ENCODE measurements at places on chromosomes 2 and 18.

- peak; percentile 50 for DNase-seq
These were observed 939 bp downstream of the DOCK10 start for GRCh38 chr2:225041207-225041850.

DNA sequence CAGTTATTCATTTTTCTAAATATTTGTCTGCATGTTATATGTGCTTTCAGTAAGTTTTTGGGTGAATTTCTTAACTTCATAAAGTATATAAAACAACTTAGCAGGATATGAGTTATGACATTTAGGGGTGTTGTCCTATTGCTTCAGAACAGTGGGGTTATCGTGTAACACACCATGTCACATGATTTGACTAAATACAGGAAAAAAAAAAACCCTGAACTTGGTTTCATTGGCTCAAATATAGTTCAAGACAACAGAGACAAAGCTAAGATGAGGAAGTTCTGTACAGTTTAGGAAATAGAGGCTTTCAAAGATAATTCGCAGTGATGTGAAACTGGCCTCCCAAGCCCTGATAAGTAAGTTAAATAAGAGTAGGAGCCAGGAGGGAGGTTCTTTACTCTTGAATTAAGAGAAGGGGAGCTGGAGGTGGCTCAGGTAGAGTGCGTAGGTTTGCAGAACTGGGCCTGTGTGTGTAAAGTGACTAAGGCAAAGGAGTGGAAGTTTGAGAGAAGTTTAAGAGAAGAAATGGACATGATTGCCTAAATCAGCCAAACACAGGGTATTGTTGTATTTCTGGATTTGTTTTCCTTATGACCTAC, 53.9 kb downstream of the LIMS1 start:
- DNase-seq, result no peak

DNA sequence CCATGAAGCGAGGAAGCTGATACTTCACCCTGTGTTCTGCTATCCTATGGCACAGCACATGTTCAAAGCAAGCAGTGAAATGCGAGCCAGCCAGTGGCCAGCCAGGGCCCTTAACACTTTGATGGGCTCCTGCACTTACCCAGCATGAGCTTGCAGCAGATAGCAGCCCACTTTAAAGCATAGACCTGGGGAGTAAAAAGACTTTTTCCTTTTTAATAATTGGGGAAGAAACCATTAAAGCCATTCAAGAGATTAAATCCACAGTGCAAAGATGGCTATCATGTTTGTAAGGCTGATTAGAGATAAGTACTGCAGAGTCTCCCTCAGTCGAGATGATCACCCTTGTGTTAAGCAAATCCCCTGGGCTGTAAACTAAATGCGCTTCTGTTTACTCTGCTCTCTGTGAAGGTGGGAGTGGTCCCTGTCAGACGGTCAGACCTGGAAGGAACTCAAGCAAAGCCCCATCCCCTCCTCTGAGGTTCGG, 15.7 kb downstream of the CCBE1 start:
- DNase-seq, result no peak

- DNase-seq, result no peak
These were observed 159.1 kb upstream of the PIEZO2 start for GRCh38 chr18:11308499-11308898.

DNA sequence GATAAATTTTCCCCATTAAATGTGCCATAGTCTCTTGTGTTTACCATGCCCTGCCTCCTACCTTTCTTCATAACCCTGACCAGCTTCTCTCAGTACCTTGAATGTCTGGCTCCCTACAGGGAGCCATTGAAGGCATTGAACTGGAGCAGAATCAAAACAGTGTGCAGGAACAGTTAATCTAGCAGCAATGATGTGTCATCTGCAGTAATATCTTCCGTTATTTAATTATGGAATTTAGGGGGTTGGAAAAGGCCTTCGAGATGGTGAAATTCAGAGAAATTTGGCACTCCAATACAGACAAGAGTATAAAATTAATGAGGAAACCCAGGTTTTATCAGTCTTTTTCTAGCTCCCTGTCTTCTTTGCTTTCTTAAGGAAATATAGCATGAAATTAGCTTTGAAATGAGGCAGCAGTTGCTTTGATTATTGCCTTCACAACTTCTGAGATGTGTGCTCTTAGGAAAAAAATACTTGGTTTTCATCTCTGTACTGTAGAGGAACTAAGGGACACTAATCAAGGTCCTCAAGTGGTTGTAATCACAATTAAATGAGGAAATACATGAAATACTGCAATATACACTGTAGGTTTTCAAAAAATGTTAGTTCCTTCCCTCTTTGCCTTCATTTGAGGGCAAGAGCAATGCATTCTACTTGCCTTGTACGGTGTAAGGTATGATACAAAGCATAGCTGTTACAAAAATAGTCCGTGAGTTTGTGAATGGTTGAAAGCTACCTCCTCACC, 369.1 kb downstream of the SETBP1 start:
- no peak for DNase-seq

DNA sequence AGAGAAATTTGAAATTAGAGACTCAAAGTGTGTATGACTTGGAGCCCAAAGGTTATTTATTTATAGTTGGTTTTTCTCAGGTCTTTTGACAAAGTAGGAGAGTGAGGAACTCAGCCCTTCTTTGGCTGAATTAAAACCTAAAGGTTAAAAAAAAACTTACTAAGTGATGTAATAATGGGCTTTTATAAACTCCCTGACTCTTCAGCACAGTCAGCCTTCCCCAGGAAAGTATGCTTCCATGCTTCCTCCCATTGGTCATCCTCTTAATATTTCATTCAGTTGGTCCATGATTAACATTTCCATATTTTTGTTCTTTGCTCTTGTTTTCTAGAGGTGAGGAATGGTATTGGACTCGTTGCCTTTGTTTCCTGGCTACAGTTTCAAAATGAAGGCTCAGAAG, 7.2 kb downstream of the ARPC2 start:
- no peak for DNase-seq

GRCh38 chr2:102103992-102104871, 38.3 kb upstream of the IL1R1 start:
- DNase-seq, result peak; percentile 72

GRCh38 chr18:32302806-32303205, 113.0 kb downstream of the MEP1B start:
- DNase-seq, result no peak

- DNase-seq, result no peak
These were observed 445 bp downstream of the MEX3C start for GRCh38 chr18:51196811-51197660.

- no peak for DNase-seq
These were observed 2.9 kb upstream of the EPB41L3 start for GRCh38 chr18:5546660-5547059.

- DNase-seq, result no peak
These were observed 43.5 kb downstream of the SPTBN1 start for GRCh38 chr2:54499661-54500060.

- no peak for DNase-seq
These were observed 728.8 kb downstream of the CNTNAP5 start for GRCh38 chr2:124753842-124754241.

DNA sequence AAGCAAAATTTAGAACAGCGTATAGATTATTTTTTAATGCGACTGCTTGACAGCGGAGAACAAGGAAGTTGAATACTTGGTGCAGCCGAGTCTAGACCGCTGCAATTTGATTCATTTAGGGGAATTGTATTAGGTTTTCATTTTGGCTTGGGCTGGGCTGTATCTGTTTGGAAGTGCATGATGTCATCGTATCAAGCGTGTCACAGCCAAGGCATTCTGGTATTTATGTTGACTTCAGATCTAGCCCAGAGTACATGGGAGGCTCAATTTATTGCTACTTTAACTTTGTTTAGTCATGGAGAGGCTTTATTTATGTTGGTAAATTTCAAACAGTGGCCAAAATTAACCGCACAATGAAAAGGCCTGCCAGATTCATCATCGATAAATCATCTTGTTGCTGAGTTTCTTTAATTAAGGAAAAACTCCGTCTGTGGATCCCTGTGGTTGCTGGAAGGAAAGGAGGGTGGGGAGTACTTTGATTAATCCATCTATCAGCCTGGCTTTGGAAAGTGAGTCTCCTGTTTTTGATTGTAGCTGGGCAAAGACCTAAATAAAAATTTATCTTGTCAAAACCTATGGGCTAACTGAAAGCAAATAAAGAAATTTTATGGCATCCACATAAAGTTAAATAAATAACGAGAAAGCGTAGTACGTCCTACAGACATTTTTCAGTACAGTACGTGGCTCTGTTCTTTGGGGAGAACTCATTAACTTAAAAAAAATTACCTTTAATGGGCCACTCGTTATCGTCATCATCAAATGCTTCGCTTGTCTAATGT, 230.4 kb upstream of the SPRED2 start:
- DNase-seq, result no peak

GRCh38 chr2:157258520-157259326, 1.2 kb downstream of the GALNT5 start:
- no peak for DNase-seq

- no peak for DNase-seq
These were observed 89.2 kb downstream of the SP100 start for GRCh38 chr2:230505162-230505561.

DNA sequence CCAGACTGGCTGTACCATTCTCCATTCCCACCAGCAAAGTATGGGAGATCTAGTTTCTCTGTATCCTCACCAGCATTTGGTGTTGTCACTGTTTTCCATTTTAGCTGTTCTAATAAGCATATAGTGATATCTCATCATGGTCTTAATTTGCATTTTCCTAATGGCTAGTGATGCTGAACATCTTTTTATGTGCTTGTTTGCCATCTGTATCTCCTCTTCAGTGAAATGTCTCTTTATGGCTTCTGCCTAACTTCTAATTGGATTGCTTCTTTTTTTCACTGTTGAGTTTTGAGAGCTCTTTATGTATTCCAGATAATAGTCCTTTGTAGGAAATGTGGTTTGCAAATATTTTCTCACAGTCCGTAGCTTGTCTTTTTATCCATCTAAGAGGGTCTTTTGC, 18.9 kb upstream of the BIN1 start:
- no peak for DNase-seq

- DNase-seq, result no peak
These were observed 57.1 kb downstream of the ADCYAP1 start for GRCh38 chr18:961644-962355.

DNA sequence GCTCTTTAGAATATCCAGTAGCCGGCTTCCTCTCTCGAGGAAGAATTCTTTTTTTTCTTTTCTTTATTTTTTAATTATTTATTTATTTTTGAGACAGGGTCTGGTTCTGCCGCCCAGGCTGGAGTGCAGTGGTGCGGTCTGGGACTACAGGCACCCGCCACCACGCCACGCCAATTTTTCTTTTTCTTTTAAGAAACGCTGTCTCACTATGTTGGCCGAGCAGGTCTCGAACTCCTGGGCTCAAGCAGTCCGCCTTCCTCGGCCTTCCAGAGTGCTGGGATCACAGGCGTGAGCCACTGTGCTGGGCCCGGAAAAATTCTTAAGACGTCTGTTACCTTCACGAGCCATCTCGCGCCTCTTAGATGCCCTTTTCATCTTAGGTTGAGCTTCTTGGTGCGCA, 931 bp upstream of the TMEM131 start:
- DNase-seq, result no peak

DNA sequence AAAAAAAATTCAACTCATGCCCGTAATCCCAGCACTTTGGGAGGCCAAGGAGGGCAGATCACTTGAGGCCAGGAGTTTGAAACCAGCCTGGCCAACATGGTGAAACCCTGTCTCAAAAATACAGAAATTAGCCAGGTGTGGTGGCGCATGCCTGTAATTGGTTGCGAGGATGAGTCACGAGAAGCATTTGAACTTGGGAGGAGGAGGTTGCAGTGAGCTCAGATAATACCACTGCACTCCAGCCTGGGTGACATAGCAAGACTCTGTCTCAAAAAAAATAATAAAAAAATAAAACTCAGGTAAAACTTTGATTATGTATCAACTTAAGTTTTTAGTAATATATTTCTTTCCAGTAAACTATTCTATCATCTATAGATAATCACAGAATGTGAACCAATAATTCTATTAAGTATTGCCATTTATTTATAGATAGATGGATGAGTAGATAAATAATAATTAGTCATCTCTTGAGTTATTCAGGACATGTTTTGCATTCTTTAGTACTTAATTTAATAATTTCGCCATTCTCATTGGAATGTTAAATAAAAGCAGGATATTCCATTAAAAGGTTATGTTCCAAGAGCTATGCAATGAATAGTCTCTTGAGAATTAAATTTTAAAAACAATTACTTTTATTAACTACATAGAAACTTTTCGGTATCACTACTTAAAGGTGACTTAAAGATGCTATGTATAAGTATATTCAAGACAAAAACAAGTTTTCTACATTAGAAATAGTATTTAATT, 48.7 kb downstream of the WDPCP start:
- no peak for DNase-seq

DNA sequence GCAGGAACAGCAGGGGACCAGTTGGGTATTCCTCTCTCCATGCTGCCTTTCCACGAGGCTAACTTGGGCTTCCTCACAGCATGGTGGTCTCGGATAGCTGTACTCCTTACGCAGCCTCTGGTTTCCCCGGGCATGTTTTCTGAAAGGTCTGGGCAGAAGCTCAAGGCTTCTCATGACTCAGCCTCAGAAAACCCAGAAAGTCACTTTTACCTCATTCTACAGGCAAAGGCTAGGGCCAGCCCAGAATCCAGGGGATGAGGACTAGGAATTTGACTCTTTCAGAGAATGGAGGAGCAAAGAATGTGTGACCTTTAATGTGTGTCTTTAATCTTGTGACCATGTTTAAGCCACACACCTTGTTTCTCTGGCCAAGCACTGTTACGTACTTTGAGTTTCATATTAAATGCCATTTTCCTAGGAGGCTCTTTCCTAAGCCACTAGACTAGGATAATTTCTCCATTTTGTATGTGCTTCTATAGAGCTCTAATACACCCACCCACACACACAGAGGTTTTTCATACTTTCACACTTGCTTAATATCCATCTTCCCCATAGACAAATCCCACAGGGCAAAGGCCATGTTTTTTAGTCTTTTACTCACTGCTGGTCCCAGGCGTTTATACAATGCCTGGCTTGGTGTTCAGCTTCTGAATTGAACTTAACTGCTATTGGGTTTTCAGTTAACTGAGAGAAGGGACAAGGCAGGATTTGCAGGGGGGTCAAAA, 77.3 kb downstream of the LONRF2 start:
- DNase-seq, result no peak

GRCh38 chr2:121716126-121716525, 20.5 kb downstream of the NIFK start:
- no peak for DNase-seq

GRCh38 chr2:104848526-104848925, 5.4 kb upstream of the POU3F3 start:
- DNase-seq, result no peak

- DNase-seq, result no peak
These were observed 35.5 kb downstream of the NXPH2 start for GRCh38 chr2:138744713-138745112.

- no peak for DNase-seq
These were observed 326.8 kb downstream of the CCDC85A start for GRCh38 chr2:56510610-56511009.

- DNase-seq, result no peak
These were observed 53.6 kb upstream of the EML4 start for GRCh38 chr2:42115588-42115987.

DNA sequence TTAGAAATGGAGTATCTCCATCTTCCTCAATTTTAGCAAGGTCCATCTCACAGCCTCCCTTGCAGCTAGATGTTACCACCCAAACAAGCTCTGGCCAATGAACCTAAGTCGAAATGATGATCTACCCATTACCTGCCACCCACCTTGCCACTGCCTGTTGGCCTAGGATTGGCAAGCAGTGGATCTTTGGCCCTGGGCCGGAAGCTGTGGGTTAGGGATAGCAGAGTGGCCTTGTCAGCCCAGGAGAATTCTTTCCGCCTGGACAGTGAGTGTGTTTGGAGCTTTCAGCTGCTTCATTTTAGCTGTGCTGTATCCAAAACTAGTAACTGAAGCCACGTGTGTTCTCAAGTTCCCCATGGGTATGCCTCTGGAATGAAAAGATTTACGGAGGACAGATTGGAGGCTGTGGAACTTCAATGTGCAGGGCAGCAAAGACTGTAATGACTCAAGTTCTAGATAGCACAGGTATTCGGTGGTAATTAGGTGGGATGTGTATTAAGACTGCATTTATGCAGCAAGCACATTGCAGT, 7.7 kb upstream of the PARD6G start:
- no peak for DNase-seq

All from stimulated activated CD4-positive, alpha-beta T cell treated with anti-CD3 and anti-CD28 coated beads, Interleukin-12 subunit alpha, Interleukin-12 subunit beta, amount 100 ng/mL, for 24 hours (primary cell).